ENCODE measurements at places on chromosomes 2 and 18.
A peak's percentile ranks its signal among the peaks of the same experiment; 100 is the strongest.

DNA sequence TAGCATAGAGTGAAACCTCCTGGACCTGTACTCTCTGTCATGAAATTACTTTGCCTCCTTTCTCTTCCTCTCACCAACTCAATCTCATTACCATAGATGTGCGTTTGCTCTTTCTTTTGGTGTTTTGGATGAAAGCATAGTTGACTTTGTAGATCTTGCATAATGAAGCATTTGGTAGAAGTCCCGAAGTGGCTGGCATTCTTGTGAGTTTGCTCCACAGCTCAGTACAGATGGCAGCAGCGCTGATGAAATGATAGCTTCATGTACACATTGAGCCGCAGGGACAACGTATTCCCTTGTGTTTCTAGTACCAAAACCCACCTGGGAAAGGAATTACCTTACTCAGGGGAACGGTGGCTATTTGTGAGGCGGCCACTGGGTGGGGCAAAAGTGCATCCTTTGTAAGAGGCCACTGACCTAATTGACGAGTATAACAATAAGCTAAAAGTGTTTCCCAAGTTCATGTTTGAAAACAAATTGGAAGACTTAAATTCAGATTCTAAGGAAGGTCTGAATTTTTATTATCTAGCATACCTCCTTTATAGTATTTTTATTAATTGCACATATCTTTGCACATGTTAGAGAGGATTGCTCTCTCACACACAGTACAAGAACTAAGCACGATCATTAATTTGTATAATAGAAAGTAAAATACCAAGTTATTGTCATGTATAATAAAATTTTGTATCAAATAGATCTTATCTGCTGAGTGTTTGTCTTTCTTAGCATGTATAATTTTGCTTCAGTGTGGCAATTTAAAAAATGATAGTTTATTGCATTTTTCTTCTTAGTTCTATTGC, 25.4 kb upstream of the CDH7 start:
- DNase-seq, result no peak

DNA sequence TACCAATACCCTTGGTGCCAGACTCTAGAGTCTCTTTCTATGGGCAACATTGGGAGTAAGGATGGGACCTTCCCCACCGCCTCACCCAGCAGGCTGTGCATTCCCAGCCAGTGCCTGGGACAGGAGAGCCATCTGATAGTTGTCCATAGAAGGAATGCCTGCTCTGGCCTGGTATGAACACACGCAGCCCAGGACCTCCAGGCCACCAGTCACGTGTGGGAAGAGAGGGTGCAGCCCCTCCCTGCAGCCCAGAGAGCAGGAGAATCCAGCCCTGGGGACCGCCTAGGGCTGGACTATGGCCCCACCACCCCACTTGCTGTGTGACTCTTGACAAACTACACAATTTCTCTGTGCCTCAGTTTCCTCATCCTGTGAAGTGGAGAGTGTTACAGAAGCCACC, 52.5 kb upstream of the ID2 start:
- DNase-seq, result no peak

DNA sequence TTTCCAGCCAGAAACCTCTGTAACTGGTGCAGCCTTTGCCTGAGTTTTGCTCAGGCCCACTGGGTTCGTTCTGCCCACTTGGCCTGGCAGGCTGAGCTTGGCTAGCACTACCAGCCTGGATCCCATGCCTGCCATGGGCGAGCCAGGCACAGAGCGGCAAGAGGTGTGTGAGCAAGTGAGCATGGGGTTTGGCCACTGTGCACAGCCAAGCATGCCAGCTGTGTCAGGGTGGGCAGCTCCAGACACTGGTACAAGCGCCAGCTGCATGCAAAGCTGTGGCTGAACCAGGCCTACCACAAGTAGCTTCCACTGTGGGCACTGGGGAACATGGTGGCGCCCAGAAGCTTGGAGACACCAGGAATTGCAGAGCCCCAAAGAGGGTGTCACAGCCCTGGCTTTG, 56.3 kb upstream of the LDAH start:
- no peak for DNase-seq

DNA sequence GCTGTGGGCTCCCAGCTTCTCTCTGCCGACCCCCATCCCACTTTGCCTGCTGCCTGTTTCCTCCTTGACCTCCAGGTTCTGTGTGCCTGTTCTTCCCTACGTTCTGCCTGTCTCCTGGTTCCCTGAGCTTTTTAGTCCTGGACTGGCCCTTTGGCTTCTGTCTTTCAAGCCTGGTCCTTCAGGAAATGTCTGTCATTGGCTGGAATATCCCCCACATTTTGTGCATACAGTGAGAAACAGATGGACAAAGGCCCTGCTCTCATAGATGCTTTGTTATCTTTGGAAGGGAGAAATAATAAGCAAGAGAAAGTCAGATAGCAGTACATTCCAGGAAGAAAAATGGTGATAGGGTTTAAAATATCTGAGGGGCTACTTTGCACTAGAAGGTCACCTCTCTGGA, 5.7 kb downstream of the MGAT5 start:
- no peak for DNase-seq

DNA sequence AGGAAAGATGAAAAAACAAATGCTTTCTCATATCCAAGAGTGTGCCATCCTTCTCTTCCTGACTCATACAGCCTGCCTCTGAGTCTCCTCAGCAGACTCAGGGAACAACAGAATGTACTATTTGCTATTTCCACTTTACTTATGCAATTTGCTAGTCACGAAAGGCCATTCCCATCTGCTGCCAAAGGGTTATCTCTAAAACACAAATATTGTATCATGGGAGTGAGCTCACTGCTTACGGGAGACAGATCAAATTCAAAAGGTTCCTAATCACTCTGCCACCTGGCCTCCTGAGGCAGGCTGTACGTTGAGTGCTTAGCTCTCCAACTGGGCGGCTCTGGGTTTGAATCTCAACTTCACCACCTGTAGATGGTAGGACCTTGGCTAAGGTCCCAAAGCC, 92.0 kb downstream of the GAREM1 start:
- DNase-seq, result no peak

- DNase-seq, result no peak
Measured at GRCh38 chr2:119943058-119943457, 69.8 kb upstream of the EPB41L5 start.

DNA sequence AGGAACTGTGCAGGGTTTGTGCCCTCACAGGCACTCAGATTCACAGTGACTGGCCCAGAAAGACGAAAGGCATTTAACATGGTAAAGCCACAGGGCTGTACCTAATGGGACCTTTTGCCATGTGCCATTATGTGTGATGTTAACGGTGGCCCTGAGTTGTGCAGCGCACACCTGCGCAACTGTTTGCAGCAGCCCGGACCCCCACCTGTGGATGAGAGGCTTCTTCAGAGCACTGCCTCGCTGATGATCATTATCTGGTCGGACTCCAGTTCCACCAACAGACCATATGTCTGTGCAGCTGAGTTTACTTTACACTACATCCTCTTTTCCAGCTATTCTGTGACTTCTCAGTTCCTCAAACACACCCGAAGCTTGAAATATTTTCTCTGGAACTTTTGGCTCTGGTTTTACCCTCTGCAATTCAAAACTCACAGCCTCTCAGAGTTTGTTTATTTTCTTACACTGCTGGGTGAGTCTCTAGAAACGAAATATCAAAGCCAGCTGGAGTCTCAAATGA, 35.6 kb upstream of the UBE2F start:
- peak; percentile 79 for DNase-seq

Measured in fibroblast of skin of scalp (primary cell).